ENCODE measurements at places on chromosomes 3 and 15.

- no peak for DNase-seq
Observed at GRCh38 chr15:90558171-90558573, 28.4 kb downstream of the CRTC3 start.

DNA sequence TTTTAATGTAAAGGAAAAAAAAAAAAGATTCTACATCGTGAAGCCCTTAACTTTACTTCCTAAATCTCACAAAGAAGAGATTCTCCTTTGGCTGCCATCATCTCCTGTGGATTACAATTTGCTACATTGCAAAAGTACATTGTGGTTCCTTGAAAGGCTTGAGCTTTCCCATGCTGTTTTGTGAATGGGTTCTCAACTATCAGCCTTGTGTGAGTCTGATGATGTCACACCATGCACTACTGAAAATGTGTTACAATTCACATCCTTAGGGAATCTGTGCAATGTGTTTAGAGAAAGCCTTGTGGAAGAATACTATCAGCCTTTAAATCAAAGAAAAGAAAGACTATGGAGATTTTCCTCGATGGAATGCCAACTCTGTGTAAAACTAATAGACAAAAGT is 510.0 kb upstream of the ALCAM start:
- DNase-seq: no peak

- DNase-seq: no peak
Observed at GRCh38 chr3:106329521-106329920, 460.7 kb upstream of the CBLB start.

DNA sequence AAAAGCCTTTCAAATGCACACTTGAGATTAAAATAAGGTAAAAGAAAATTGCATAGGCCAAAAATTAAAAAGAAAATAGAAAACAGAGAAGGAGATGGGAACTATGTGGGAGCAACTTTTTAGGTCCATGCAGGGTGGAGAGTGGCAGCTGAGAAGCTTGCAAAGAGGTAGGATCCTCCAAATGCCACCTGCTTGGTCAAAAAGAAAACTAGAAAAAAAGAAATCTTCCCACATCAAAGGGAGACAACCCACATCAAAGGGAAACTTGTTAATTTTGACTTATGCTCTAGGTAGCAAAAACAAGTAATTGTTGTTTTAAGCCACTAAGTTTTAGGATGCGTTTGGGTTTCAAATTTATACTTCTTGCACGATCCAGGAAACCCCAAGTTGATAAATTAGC is 342.9 kb downstream of the IL20RB start:
- DNase-seq: no peak

- no peak for DNase-seq
Observed at GRCh38 chr15:58761010-58761388, 10.1 kb upstream of the MINDY2 start.

- DNase-seq: no peak
Observed at GRCh38 chr3:73710340-73710739, 85.6 kb upstream of the PDZRN3 start.

- no peak for DNase-seq
Observed at GRCh38 chr3:41502023-41502422, 302.7 kb downstream of the CTNNB1 start.

DNA sequence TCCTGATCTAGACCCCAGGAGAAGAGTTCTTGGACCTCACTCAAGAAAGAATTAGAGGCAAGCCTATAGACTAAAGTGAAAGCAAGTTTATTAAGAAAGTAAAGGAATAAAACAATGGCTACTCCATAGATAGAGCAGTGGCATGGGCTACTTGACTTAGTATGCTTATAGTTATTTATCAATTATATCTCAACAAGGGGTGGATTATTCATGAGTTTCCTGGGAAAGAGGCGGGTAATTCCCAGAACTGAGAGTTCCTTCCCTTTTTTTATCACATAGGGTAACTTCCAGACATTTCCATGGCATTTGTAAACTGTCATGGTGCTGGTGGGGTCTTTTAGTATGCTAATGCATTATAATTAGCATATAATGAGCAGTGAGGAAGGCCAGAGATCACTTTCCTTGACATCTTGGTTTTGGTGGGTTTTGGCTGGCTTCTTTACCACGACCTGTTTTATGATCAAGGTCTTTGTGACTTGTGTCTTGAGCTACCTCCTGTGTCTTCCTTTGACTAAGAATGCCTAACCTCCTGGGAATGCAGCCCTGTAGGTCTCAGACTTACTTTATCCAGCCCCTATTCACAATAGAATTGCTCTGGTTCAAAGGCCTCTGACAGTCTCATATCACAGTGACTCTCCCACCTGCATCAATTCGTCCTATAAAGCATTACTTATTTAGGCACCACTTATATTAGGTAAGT is 35.3 kb upstream of the PLSCR2 start:
- peak; percentile 17 for DNase-seq

DNA sequence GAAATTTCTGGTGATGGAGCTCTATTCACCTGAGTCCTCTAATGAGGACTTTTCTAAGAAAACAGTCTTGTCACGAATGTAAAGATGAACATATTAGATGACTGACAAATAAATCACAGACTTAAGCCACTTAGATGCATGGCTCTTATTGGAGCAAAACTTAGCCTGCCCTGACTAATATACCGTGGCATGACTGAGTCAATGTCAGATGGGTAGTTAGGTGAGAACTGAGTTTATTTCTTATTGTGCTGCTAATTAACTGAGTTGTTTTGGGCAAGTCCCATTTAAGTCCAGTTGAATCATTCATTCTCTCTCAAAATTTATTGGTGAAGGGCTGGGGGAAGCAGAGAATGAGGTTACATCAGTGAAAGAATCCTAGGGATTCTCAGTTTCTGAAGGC is 459.8 kb downstream of the MCTP2 start:
- no peak for DNase-seq

GRCh38 chr3:141505166-141505565 is 18.3 kb downstream of the RASA2 start:
- no peak for DNase-seq

- DNase-seq: no peak
Observed at GRCh38 chr3:71564361-71564760, 19.2 kb downstream of the FOXP1 start.

- no peak for DNase-seq
Observed at GRCh38 chr3:106683953-106684620, 693.2 kb upstream of the CCDC54 start.

DNA sequence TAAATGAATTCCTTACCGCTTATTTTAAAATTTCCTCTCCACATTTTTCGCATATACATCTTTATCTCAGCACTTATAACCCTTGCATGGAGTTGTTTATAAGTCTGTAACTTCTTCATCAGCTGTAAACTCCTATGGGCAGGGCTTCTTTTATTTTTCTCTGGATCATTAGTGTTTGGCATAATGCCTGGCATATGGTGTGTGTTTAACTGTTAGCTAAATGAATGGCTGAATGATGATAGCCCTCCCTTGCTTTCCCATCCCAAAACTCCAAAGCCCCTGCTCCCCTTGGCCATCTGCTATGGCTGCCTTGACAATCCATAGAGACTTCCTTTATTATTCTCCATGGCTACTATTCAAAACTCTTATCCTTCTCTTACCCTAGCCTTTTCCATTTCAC is 48.1 kb upstream of the SEMA6D start:
- no peak for DNase-seq

GRCh38 chr3:135784557-135784956 is 181.0 kb upstream of the PPP2R3A start:
- no peak for DNase-seq

DNA sequence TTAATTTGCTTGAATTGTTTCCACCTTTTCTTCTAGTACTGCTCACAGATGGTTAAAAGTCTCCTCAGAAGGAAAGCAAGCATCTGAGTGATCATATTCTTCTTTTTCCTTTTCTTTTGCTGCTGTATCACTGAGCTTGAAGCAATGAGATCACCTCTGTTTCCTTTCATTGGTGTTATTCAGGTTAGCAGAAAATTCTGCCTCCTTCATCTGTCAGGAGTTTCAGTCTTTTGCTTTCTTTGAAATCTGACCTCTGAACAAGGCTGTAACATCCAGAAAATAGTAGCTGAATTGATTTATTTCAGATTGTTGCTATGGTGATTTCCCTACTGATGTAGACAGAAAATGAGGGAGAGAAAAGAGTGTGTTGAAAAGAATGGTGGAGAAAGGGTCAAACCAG is 343.0 kb downstream of the MFSD1 start:
- no peak for DNase-seq

- peak; percentile 17 for DNase-seq
Observed at GRCh38 chr3:20352546-20353179, 166.7 kb upstream of the SGO1 start.

DNA sequence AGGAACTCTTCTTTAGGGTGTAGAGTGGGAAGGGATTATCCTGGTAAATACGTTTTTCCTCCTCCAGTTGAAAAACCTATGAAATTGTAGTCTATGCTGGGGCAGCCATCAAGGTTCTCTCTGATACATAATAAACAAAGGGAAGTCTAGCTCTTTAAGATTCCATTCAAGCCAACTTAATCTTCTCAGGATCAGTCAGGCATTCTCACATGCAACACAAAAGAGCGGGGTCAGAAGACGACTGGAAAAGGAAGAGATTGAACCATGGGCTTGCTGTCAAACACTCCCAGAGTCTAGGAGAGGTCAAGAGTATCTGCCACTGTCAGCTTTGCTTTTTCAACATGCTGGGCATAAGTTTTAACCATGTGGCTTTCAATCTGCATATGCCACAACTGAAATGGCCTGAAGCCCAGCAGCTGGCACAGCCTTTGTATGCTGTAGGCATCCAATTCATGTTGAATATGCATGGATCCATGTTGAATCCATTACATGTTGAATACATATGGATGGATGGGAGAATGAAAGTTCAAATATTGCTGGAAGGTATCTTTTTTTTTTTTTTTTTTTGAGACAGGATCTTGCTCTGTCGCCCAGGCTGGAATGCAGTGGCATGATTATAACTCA is 8.5 kb downstream of the TRAT1 start:
- no peak for DNase-seq

DNA sequence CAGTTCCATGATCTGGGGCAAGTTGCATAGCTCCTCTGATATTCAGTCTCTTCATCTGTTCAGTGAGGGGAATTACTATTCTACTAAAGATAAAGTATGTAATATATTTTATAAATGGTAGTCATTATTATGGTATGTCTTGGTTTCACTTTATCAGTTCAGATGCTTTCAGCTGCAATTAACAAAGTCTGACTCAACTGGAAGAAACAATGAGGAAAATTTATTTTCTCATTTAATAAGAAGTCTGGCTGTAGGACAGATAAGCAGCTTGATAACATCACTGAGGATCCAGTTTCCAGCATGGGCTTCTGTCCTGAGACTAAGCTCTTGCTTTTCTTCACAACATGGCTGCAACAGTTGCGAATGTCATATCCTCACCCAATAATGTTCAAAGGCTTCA is 354.3 kb upstream of the TRIM42 start:
- DNase-seq: no peak

GRCh38 chr15:57549935-57550334 is 41.8 kb upstream of the MYZAP start:
- DNase-seq: no peak

- DNase-seq: peak; percentile 70
Observed at GRCh38 chr3:134477938-134478337, 7.8 kb downstream of the ANAPC13 start.

DNA sequence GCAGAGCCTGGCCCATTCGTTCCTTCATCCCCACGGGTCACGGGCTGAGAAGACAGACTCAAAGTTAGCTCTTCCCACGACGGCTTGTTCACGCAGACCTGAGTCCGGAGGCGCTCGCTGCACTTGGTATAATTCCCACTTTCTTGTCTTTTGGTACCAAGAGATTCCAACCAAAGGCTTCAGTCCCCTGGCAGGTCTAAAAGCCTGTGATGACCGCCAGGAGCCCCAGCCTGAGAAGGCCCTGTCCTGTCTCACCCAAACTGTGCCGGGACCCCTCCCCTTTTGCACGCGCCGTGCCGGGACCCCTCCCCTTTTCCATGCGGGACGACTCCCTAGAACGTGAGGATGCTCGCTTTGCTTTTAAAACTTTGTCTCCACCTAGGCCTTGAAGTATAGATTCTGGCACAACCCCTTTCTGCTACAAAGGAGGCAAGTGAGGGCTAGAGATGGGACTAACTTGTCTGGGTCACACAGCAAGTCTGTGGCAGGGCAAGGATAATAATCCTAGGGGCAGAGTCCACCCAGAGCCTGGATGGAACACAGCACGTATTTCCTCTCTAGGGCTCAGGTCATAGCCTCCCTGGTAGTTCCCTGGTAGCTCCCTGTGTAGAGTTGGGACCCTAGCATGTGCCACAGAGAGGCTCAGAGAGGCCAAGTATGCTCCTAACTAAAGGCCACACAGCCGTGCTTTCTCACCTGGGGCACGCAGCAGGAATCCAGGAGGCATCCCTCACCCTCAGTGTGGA is 211.3 kb downstream of the XXYLT1 start:
- DNase-seq: no peak

DNA sequence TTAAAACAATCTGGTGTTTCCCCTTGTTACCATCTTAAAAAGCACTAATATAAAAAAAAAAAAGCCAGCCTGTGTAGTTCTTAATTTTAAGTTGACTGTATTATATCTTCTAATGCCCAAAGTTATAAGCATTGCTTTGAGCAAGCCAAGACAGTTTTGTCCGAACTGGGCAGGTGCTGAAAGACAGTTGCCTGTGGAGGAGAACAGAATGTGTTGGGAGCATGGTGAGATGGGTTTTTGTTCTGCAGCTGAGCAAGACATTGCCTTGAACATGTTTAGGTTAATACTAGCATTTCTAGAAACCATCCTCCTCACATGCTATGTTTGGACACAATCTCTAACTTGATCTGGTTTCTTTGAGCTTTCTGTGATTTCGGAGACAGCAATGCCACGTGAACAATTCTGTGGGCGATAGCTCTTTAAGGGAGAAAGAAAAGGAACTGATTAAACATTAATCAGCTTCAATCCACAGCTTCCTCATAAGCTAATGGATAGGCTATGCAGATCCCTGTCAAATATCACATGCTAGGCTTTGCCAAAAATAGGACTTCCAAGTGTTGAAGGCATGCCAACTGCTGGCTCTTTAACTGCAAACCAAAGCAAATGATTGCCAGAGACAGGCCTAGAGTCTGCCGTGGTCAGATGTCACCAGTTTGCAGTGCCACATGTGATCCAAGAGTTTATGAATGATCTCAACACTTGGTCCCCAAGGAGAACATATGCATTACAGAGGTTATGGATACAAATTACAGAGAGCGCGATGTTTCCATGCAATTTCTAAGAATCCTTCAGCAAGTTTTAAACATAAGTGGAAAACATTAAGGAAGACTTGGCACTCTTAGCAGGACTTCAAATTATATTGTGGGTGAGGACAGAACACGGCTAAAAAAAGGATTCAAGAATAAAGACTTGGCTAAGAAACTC is 428.1 kb downstream of the ROBO2 start:
- no peak for DNase-seq

- peak; percentile 8 for DNase-seq
Observed at GRCh38 chr3:159057621-159058020, 255.8 kb downstream of the MFSD1 start.
